Left ventricle myocardium superior (tissue), 1 donor: ENCODE measurements at places on chromosomes 6 and 20. TPM values are rescaled to one million over a fixed set of nuclear protein-coding genes. Genes with fewer than 3 reads are reported as not detected.

- no peak for DNase-seq
Measured at GRCh38 chr20:2246069-2246491, 49.7 kb upstream of the TGM3 start.

DNA sequence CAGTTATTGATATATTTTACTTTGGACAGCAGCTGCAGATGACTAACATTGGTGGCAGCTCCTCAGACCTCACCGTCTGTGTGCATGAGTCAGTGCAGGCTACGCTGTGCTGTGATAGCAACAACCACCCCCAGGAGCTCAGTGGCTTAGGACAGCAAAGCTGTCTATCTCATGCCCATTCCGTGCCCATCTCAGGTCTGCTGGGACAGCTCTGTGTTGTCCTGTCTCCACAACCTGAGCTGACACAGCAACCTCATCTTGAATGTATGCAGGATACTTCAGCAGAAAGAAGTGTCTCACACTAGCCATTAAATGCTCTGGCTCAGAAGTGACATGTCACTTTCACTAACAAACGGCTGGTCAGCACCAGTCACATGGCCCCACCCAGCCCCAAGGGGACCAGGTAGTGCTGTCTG lies 47.7 kb downstream of the BANF2 start:
- DNase-seq: no peak

DNA sequence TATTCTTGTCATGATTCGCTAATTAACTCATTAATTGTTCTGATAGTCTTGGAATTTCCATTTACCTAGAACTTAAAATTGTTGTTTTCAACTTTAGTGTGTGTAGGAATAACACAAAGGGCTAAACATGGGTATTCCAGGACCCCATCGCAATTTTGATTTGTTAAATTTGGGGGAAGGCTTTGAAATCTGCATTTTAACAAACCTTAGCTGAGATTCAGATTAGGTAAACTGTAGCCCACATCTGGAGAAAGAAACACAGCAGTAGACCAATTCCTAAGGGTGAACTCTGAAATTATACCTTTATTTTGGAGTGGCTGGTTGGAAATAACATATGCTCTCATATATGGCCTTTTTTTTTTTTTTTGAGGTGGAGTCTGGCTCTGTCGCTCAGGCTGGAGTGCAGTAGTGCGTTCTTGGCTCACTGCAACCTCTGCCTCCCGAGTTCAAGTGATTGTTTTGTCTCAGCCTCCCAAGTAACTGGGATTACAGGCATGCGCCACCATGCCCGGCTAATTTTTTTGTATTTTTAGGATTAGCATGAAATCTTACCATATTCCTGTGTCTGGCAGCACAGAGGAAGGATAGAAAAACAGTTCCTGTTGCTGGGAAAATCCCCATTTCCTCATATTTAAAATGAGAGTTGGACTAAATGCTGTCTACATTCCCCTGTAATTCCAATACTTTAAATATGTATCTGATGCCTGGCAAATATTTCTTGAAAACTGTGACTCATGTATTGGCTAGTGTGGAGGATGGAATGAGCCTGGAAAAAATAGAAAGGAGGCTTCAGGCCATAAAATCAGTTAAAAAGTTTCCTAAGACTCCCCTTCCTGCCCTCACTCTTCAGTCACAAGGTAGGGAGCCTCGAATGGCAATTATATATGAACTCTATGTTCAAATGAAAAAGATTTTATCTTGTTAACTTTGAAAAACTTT lies 96.7 kb upstream of the FAM184A start:
- DNase-seq: no peak

- no peak for DNase-seq
Measured at GRCh38 chr6:155084431-155085123, 89.5 kb downstream of the TIAM2 start.

- no peak for DNase-seq
Measured at GRCh38 chr6:422433-423054, 31.0 kb downstream of the IRF4 start.

DNA sequence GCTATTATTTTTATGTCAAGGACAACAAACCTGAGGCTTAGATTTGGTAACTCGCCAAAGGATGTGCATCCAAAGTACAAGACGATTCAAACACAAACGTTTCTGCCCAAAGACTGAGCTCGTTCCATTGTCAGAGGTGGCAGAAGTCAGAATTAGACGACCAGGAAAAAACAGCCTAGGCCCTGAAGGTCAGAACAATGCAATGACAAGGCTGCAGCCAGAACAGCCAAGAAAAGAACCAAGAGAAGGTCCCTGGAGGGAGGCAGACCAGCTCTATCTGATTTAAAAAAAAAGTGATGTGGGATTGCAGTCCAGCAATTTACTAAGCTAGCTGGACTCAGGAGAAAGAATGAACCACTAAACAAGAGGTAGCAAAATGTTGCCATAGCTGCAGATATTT lies 54.2 kb downstream of the NCOA7 start:
- no peak for DNase-seq

The ZNF391 gene
- 0.97 TPM for total RNA-seq

The BRPF3 gene
- total RNA-seq: 23.5 TPM

GRCh38 chr6:1606780-1607515 lies 2.8 kb upstream of the FOXC1 start:
- DNase-seq: no peak

The ADGRB3 gene
- total RNA-seq: 0.89 TPM

The LST1 gene
- total RNA-seq: 6.9 TPM

- DNase-seq: peak; percentile 66
Measured at GRCh38 chr20:63434599-63435378, 37.7 kb downstream of the KCNQ2 start.

- no peak for DNase-seq
Measured at GRCh38 chr6:11397622-11398450, 139.7 kb upstream of the TMEM170B start.

The PLN gene
- total RNA-seq: 2,753 TPM

The GABRR1 gene
- not detected for total RNA-seq

DNA sequence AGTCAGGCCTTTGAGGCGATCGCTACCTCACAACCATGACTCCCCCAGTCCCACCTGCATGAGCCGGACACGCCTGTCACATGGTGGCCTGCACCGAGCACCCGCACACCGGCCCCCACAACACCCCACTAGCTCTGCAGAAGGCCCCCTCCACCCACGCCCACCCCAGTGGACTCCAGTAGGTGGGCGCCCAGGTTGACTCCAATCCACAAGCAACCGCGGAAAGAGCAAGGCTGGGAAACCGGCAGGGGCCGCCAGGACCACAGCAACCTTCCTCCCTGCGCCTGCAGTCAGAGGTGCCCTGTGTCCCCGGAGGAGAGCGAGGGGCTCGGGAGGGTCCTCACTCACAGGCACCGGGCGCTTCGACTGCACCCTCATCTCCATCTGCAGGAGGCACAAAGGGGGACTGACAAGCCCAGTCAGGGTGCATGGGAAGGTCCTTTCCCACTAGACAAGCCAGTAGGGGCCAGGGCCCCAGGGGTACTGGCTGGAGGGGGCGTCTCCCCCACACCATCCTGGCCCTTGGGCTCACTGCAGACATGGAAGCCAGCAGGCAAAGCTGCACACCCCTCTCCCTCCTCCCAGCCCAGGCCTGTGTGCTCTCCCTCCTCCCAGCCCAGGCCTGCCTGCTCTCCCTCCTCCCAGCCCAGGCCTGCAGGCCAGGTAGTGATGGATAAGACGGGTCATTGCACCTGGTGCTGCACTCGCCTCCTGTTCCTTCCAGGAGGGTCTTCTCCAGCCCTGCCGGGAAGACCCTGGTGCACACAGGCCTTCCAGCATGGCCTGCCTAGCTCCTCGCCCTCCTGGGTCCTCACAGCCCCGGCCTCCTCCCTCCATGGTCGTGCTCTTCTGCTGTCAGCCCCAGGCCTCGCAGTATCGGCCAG lies 137.2 kb downstream of the DLL1 start:
- DNase-seq: no peak

The SLC22A3 gene
- 1.3 TPM for total RNA-seq

GRCh38 chr6:144649085-144649484 lies 363.9 kb downstream of the UTRN start:
- DNase-seq: no peak

DNA sequence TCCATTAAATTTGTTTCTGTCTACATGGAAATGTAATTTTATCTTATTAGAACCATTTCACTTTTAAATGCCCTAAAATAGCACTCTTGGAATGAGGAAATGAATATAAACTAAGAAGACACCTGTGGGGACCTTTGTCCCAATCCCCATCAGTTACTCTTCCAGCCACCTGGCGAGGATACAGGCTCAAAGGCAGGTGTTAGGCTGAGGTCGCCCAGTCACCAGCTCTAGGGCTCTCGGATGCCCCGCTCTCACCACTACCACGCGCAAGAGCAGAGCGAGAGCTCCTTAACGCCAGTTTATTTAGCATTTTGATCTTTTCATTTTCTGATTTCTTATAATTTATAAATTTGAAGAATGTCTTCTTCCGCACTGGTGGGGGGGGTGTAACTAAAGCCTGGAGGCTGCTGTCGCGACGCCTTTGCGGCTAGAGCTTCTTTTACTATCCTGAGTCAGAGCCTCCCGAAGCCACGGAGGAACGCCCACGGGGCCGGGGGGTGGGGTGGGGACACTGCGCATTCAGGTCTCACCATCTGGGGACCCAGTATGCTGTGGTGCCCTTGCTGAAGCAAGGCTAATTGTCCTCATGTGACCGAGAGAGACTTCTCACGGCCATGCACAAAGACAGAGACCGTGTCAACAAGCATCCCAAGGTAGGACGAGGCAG lies 38.7 kb upstream of the AFDN start:
- no peak for DNase-seq

DNA sequence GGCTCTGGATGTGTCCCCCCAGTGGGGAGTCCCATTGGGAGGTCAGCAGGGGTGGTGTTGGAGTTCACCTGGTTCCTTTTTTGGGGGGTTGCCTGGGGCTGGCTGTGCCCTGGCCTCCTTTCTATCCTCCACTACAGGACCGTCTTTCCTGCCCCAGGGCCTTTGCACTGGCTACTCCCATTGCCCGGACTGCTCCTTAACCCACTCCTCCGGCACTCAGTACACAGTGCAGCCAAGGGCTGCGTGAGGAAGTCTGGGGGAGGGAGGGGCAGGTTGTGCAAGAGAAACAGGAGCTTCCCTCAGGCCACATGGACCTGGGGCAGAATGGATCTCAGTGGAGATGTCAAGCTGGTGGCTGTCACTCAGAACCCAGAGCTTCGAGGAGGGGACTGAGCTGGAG lies 429.3 kb upstream of the SULF2 start:
- DNase-seq: no peak

The ARFGEF3 gene
- 2.3 TPM for total RNA-seq

- DNase-seq: no peak
Measured at GRCh38 chr6:169097381-169097959, 156.2 kb downstream of the THBS2 start.

GRCh38 chr6:14149053-14149738 lies 31.6 kb downstream of the CD83 start:
- no peak for DNase-seq

- no peak for DNase-seq
Measured at GRCh38 chr6:152695372-152696045, 2.2 kb upstream of the MYCT1 start.

GRCh38 chr6:53724501-53724900 lies 58.9 kb upstream of the KLHL31 start:
- DNase-seq: no peak

- no peak for DNase-seq
Measured at GRCh38 chr6:36853325-36853724, 14.1 kb upstream of the CPNE5 start.

The TRAPPC3L gene
- total RNA-seq: 0.40 TPM

DNA sequence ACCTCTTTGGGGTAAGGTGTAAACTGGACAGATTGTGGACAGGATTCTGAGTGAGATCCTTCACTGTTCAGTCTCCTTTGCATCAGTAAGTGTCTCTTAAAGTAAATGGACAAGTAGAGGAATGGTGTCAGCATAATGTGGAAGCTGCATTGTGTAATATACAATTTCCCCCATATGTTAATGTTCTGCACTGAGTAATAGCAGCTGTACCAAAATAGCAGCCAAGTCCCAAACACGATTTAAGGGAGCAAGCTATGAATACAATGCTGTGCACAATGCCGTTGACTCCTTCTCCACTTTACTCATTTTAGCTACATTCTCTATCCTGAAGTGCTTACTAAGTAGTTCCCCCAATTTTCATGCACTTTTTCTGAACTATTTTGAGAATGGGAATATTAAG lies 21.1 kb upstream of the TRIM26 start:
- no peak for DNase-seq
